ENCODE measurements at places on chromosomes 2 and 18. TPM values are rescaled to one million over a fixed set of nuclear protein-coding genes. Genes with fewer than 3 reads are reported as not detected.

The RGPD3 gene
- 0.45 TPM for total RNA-seq

The DSG1 gene
- not detected for total RNA-seq

DNA sequence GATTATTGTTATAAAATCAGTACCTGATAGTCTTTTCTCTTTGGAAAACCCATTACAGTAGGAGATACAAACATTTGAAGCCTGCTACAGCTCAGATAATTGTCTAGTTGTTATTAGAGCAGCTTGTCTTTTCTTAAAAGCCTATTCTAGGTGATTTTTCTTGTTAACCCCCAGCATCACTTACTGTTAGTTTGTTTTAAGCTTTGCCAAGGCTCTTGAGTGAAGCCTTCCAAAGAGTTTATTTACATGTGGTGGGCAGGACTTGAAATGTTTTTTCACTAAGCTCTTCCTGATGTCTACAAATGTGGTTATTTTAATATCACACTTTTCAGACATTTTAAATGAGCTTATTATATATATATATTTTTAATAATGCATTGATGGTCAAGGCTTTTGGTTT lies 791.3 kb downstream of the PLCL1 start:
- H3K27me3 ChIP-seq, result no peaks in the 10 kb centered on the region
- no peak overlapping the region for H3K4me3 ChIP-seq
- no peaks in the 10 kb centered on the region for H3K4me1 ChIP-seq
- no peaks in the 10 kb centered on the region for H3K36me3 ChIP-seq
- no peak for DNase-seq

The CHRNG gene
- not detected for total RNA-seq

DNA sequence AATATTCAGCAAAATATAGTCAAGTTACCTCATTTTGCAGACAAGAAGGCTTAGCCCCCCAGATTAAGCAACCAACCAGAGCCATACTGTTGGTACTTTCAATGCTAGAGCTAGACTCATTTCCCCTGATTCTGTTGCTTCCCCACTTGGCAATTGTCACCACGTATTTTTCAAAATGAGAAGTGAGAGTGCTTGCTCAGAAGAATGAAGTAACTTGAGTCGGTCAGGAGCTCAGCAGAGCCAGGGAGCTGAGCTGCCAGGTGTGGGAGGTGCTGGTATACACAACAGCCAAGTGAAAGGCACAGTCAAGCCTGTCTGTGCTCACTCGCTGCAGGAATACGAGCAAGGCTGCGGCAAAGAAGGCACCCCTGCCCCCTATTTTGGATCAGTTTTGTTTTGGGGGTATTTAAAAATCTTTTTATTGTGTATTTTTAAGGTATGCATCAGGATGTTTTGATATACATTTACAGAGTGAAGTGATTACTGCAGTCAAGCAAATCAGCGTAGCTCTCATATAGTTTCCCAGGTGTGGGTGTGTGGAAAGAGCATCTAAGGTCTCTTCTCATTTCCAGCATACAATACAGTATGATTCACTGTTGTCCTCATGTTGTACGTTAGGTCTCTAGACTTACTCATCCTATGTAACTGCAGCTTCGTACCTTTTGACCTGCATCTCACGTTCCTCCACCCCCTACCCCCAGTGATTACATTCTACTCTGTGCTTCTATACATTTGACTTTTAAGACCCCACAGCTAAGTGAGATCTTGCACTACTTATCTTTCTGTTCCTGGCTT lies 62.4 kb downstream of the MRPS9 start:
- DNase-seq, result no peak
